ENCODE measurements at places on chromosomes 7 and 10. TPM values are rescaled to one million over a fixed set of nuclear protein-coding genes. Genes with fewer than 3 reads are reported as not detected.

GRCh38 chr10:105844241-105844640 lies 1203.2 kb downstream of the SORCS3 start:
- no peaks in the 10 kb centered on the region for H3K4me1 ChIP-seq
- no peak overlapping the region for H3K4me3 ChIP-seq
- DNase-seq, result no peak
- H3K27me3 ChIP-seq, result no peaks in the 10 kb centered on the region

- no peak overlapping the region for H3K27ac ChIP-seq
- H3K4me1 ChIP-seq, result no peaks in the 10 kb centered on the region
- H3K36me3 ChIP-seq, result no peaks in the 10 kb centered on the region
Observed at GRCh38 chr7:71705901-71706596, 574.1 kb downstream of the GALNT17 start.

DNA sequence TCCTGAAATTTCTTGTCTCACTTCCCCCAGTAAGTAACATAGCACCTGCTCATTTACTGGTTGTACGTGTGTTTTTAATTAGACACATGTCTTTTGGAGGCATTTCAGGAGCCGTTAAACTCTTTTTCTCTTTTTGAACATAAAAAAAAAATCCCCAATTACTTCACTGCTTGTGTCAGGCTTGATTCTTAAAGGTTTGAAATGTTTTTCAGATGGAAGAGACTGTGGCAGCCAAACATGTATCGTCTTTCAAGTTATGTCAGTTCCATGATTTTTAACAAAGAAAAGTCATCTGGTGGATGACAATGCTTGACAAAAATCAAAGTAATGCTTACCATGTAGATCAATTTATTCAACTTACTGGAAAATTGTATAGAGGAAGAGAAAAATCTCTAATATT lies 585.8 kb downstream of the GATA3 start:
- no peak for DNase-seq
- no peaks in the 10 kb centered on the region for H3K4me1 ChIP-seq
- no peak overlapping the region for H3K4me3 ChIP-seq
- no peaks in the 10 kb centered on the region for H3K27me3 ChIP-seq

DNA sequence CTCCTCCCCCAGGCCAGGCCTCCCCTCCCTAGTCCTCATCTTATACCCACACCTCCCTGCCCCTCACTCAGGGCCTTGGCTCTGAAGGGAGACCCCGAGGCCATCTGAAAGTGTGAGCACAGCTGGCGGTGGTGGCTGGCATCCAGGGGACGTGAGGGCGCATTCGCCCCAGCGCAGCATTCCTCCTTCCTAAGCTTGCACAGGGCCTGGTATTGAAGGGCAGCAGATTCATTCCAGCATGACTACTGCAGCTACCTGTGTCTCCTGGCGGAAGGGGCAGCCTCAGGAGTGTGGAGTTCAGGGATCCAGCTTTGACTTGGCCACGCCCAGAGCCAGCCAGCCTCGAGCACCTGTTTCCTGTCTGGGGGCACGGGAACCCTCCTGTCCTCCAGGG lies 72.6 kb downstream of the PARP12 start:
- H3K27ac ChIP-seq, result no peak overlapping the region
- no peak overlapping the region for H3K4me3 ChIP-seq
- DNase-seq, result no peak
- no peaks in the 10 kb centered on the region for H3K36me3 ChIP-seq
- H3K27me3 ChIP-seq, result no peaks in the 10 kb centered on the region
- peaks cover 5% of the 10 kb centered on the region for H3K4me1 ChIP-seq

DNA sequence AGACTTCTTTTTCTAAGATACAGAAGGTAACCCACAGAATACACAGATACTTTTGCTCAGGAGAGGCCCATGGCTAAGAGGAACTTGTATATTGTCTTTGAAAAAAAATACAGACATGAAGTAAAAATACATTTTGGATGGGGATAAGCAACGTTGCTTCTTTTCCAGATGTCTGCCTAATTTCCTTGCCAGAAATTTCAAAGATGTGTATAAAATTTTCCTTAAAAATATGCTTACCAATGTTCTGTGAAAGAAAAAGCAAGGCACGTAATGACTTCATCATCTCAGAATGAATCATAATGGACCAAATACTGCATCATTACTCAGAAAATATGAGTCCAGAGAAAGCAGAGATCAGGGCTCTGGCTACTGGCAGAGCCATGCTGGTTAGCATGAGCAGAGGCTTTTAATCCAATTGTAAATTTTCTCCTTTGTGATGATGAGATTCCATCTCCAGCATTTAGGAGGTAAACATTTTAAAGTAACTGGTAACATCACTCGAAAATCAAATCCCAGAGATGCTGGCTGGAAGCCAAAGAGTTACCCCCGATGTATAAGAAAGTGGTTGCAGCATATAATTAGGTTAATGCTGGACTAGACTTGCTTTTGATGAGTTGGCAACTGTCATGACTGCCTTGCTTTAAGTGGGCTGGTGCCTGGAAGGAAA lies 272.5 kb downstream of the SEMA3A start:
- DNase-seq, result peak; percentile 46
- H3K4me3 ChIP-seq, result no peak overlapping the region
- no peaks in the 10 kb centered on the region for H3K4me1 ChIP-seq
- no peaks in the 10 kb centered on the region for H3K36me3 ChIP-seq
- H3K27ac ChIP-seq, result no peak overlapping the region

- H3K27me3 ChIP-seq, result no peaks in the 10 kb centered on the region
- H3K4me3 ChIP-seq, result no peak overlapping the region
Observed at GRCh38 chr7:74053589-74054186, 25.7 kb downstream of the ELN start.

DNA sequence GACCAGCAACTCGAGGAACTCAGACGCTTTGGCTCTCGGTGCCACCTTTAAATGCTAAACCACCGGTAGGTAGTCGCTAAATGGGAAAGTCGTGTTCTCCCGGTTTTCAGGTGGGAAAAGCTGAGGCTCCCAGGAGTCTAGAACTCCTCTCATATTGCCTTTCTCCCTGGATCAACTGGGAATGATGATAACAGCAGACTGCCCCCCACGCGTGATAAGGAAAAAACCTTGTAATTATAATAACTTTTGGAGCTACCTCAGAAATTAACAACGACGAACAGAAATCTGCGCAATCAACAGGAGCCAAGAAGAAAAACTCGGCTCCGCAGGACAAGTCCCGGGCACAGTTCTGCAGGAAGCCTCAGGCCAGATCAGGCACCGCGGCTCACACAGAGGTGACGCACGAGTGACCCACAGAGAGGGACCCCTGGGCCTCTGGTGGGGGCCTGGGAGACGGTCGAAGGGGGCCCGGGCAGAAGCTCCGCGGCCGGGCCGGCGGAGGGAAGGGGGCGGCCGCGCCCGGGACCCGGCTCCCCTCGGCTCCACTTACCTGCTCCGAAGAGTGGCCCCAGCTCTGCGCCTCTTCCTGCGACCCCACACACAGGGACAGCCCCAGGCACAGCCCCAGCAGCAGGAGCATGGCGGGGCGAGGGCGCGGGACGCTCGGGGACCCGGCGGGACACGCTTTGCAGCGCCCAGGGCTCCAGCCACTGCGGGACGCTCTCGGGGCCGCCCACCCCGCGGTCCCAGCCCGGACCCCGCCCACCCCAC lies at the start of gene ITIH5:
ITIH5 (minus strand) TSS at position 714 of the 771 bp plus-strand sequence; CDS start at position 640, 74 bp downstream.
- no peaks in the 10 kb centered on the region for H3K36me3 ChIP-seq
- H3K4me1 ChIP-seq, result peaks cover 17% of the 10 kb centered on the region
- H3K27ac ChIP-seq, result peak within 1 kb of the TSS; percentile 34
- peak within 1 kb of the TSS; percentile 76 for H3K4me3 ChIP-seq
- DNase-seq, result peak; percentile 48
- H3K27me3 ChIP-seq, result no peaks in the 10 kb centered on the region

DNA sequence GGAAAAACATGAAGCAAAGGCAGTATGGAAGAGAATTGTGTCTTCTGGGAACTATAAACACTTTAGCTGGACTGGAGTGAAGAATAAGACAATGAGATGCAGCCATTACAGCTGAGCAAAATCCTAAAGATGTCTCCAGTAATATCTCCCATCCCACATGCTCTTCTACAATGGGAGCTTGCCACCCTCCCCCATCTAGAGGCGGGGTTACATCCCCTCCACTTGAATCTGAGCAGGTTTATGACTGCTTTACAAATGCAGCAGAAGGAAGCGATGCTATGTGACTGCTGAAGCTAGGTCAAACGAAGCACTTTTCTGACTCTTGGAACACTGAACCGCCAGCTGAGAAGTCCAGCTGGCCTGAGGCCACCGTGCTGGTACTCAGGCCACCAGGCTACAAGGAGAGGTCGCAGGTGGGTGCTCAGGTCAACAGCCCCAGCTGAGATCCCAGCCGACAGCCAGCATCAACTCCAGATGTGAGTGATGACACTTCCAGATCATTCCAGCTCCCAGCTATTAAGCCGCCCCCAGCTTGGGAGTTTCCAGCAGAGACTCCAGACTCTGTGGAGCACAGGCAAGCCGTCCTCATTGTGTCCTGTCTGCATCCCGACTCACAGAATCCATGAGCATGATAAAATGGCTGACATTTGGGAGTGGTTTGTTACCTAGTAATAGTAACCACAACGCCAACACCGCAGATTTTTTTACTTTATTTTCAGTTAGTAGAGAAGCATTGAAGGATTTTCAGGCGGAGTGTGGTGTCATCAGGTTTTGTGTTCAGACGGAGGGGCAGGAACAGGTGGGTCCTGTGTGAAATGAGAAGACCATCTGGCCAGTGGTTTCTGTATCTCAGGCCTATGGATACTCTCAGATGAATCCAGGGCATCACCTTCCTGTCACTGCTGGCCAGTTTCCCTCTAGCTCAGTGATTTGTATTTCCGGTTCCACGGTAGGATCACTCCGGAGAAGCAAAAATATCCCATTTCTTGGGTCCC lies 89.3 kb downstream of the NPY start:
- no peaks in the 10 kb centered on the region for H3K27me3 ChIP-seq
- no peak overlapping the region for H3K27ac ChIP-seq
- no peak overlapping the region for H3K4me3 ChIP-seq
- no peaks in the 10 kb centered on the region for H3K36me3 ChIP-seq
- no peaks in the 10 kb centered on the region for H3K4me1 ChIP-seq
- no peak for DNase-seq

DNA sequence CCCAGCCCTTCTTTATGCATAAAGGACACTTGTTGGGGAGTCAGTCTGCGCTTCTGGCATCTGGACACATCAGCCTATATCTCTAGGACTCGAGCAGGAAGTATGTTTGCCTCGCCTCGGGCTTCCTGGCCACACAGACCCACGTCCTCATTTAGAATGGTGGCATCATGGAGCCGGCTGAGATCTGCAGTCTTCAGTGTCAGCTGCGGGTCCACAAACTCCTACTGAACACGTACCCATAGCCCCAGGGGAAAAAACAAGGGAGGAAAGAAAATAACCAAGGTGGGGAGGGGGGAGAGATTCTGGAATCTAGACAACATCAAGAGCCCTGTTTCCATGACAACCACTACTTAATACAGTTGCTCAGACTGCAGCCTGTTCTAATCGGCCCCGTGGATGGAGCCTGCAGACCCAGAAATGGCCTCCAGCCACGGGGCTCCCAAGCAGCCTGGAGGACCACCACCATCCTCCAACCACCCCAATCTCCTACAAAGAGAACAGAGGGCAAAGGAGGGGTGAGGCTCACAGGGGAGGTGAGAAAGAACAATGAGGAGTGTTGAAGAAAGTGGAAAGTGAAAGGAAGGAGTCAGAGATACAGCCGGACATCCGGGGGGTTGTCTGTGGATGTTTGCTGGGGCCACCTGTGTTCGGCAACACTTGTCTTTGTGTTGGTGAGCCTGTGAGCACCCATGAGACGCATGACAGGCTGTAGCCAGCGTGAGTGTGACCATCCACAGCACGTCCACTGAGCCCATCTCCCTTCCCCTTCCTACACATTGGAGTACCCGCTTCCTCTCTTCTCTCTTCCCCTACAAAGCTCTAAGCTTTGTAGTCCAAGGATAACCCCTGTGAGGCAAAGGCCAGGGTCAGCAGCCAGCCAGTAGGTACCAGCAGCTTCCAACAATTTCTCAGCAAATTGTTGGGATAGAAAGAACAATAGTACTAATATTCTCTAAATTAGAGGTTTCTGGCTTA lies 141.0 kb downstream of the PLXNA4 start:
- no peak for DNase-seq
- H3K4me3 ChIP-seq, result no peak overlapping the region
- H3K4me1 ChIP-seq, result peaks cover 4% of the 10 kb centered on the region
- no peaks in the 10 kb centered on the region for H3K27me3 ChIP-seq
- no peaks in the 10 kb centered on the region for H3K36me3 ChIP-seq
- H3K27ac ChIP-seq, result no peak overlapping the region

- no peak overlapping the region for H3K4me3 ChIP-seq
- H3K27me3 ChIP-seq, result no peaks in the 10 kb centered on the region
- no peaks in the 10 kb centered on the region for H3K36me3 ChIP-seq
- DNase-seq, result no peak
Observed at GRCh38 chr7:96016735-96017134, 244.4 kb downstream of the DYNC1I1 start.

DNA sequence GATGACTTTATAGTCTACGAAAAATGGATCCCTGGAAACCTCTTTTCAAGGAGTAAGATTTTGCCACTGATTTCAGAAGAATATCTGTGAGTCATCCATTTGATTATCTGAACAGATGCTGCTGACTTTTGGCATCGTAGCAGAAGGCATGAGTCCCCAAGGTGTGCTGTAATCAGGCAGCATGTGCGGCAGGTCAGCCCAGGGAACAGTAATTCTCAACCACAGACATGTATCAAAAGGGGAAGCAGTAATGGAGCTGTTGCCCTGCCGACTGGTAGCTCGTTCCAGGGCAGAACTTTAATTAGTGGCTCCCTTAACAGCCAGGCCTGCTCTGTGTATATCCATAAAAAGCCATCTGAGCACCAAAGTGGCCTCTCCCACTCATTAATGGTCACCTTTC lies 5.7 kb upstream of the VWC2 start:
- DNase-seq, result no peak
- no peaks in the 10 kb centered on the region for H3K27me3 ChIP-seq
- no peaks in the 10 kb centered on the region for H3K4me1 ChIP-seq
- no peak overlapping the region for H3K4me3 ChIP-seq

DNA sequence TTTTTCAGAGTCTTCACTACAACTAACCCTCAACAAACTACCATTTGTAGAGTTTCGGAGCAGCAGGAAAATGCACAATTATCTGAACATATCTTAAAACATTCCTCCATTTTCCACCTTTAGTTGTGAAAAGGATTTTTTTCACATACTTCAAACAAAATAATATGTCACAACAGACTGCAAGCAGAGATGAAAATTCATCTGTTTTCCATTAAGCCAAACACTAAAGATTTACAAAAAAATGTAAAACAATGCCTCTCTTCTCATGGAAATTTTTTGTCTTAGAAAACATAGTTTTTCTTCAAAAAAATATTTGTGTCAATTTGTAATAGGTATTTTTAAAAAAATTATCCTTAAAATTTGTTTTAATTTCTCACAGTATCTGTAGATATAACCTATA lies 98.9 kb downstream of the ARHGAP12 start:
- peaks cover 6% of the 10 kb centered on the region for H3K36me3 ChIP-seq
- no peak overlapping the region for H3K27ac ChIP-seq
- no peaks in the 10 kb centered on the region for H3K27me3 ChIP-seq
- DNase-seq, result no peak

GRCh38 chr10:60943316-60944057 lies 498 bp downstream of the RHOBTB1 start:
- peak; percentile 66 for DNase-seq
- H3K36me3 ChIP-seq, result no peaks in the 10 kb centered on the region
- H3K4me1 ChIP-seq, result peaks cover 52% of the 10 kb centered on the region
- H3K27ac ChIP-seq, result peak overlapping the region; percentile 97

The AGR2 gene
- 2,927 TPM for total RNA-seq

The GAD2 gene
- not detected for total RNA-seq

The ACTL6B gene
- not detected for total RNA-seq

The PGAM2 gene
- not detected for total RNA-seq

The UPK3BL2 gene
- 10.9 TPM for total RNA-seq

The PRR15 gene
- total RNA-seq, result 6.1 TPM
